ENCODE measurements at places on chromosomes 3 and 15.

- DNase-seq = peak; percentile 44
These were observed 50.8 kb upstream of the RPL32 start for GRCh38 chr3:12891985-12892839.

- no peak for DNase-seq
These were observed 63.9 kb downstream of the RBM6 start for GRCh38 chr3:50003824-50004223.

GRCh38 chr3:143820466-143821221, 27.6 kb downstream of the SLC9A9 start:
- no peak for DNase-seq

DNA sequence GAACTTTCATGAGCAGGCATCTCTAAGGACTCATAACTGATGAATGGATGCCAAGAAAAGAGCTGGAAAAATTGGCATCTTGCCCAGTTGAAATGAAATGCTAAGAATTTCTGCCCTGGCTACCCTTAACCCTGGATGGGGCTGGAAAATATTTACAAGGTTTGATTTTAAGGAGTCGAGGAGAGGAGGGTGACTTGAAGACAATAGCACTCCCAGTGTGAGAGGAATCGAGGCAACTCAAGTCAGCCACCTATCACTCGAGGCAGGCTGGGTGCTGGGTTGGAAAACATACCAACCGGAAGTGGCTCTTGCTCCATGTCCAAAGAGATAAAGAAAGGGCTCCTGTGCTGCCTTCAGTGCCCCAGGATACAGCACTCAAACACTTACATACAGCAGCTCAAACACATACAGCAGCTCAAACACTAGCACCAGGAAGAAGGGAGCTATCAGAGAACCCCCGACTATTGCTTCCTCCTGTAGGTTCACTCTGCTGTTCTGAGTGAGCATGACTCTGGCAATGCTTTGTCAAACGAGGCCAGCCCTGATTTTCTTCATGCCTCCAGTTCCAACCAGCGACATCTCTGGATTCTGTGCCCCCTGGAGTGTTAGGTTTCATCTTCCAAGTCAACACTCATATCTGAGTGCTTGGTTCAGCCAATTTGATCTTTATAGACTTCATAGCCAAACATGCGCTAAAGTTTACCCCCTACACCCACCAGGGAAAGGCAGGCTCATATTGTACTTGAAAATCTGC, 4.9 kb downstream of the PRICKLE2 start:
- DNase-seq = no peak

DNA sequence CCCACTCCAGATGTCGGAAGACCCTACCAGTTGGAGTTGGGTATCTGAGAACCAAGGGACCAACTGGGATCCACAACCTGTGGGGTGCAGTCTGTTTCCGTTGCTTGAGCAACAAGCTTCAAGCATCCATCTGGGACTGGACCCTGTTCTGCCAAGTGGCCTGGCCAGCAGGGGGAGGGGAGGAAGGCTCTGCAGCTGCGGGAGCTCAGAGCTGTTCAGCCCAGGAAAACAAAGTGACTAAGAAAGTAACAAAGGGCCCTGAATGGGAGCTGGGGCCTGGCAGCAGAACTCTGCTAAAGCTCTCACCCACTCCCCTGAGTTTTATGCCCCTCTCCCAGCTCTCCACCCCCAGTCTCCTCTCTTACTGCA, 2.7 kb downstream of the TYRO3 start:
- DNase-seq = no peak

GRCh38 chr3:160027541-160028195, 39.0 kb downstream of the IL12A start:
- no peak for DNase-seq

DNA sequence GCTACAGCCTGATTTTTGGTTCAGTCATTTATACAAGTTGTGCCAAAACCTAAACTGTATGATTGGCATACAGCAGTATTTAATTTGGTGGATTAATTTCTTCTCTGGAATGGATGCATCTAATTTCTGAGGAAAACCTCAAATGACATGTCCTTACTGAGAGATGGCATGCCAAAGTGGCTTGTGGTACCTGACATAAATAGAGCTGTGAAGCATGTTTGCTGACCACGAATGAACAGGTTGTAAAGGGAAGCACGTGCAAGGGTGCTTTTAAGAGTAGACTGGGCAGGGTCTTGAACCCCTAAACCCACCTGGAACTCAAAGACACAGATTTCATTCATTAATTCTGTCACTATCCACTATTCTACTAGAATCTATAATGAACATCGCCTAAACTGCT, 77.2 kb downstream of the TP63 start:
- no peak for DNase-seq

GRCh38 chr3:123773681-123774431, 110.3 kb downstream of the MYLK start:
- DNase-seq = no peak

DNA sequence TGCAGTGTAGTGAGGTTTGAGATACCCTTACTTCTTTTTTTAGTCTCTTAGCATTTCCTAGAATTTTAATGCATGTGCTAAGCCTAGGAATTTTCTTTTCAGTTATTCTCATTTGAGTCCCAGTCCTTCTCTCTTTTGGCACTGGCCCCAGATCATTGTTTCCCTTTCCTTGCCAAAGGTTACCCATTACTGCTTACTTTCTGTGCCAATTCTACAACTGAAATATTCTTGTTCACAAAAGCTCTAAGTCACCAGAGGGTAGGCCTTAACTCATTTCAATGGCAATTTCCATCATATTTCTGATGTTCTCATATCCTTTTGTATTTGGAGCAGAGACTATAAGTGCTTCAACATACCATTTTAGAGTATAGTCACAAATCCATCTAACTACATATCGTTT, 199.6 kb upstream of the CBLB start:
- no peak for DNase-seq

DNA sequence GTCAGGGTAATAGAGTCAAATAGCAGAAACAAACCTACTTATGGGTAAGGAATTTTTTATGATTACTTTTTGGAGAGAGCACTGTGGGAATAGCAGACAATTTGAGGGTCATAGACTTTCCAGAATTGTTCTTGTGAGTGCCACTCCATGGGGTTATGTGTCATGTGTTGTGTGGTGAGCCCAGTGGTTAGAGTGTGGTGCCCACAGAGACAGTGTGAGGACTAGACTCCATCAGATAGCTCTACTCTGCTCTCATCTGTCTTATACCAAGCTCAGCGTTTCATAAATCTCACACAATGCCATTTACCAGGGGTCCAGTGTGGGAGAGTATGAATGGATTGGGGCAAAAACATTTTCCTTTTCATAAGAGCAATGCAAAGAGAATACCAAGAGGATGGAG, 188.9 kb downstream of the AGBL1 start:
- DNase-seq = no peak

DNA sequence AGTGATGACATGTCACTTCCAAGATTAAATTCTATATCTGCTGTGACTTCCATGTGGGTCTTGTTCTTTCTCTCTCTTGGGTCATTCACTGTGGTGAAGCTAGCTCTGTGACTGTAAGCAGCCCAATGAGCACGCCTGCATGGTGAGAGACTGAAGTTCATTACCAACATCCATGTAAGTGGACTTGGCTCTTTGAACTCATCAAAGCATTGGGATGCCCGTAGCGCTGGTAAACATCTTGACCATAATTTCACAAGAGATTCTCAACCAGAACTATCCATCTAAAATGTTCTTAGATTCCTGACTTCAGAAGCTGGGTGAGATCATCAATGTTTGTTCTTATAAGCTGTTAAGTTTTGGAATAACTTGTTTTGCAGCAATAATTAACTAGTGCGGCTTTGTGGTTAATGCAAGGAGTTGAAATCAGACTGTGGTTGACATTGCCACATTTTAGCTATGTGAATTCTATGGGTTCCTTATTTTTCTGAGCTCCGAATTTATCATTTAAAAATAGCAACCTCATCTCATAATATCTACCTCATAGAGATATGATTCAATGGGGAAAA, 31.6 kb upstream of the LRRC3B start:
- DNase-seq = no peak

- peak; percentile 2 for DNase-seq
These were observed 149.9 kb downstream of the IGSF11 start for GRCh38 chr3:118884748-118885206.

DNA sequence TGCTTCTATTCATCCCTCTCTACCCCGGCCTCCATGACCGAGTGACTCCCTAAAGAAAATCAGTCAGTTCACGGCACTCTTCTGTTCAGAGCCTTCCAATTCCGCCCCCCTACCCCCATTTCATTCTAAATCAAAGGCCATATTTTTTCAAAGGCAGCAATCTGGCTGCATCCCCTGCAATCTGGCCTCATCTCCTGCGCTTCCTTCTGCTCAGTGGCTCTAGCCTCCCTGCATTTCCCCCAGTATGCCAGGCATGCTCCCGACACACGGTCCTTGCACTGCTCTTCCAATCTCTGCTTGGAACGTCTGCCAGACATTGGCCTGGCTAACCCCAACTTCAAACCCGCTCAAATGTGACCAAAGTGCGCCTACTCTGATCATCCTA, 67.7 kb downstream of the EXOG start:
- no peak for DNase-seq
